Fibroblast of skin of back (primary cell): ENCODE measurements at places on chromosomes 5 and 9.
A peak's percentile ranks its signal among the peaks of the same experiment; 100 is the strongest.

- DNase-seq: no peak
Observed at GRCh38 chr5:76165029-76165428, 81.8 kb downstream of the SV2C start.

GRCh38 chr5:74361406-74362358 is 278.8 kb downstream of the ENC1 start:
- no peak for DNase-seq

DNA sequence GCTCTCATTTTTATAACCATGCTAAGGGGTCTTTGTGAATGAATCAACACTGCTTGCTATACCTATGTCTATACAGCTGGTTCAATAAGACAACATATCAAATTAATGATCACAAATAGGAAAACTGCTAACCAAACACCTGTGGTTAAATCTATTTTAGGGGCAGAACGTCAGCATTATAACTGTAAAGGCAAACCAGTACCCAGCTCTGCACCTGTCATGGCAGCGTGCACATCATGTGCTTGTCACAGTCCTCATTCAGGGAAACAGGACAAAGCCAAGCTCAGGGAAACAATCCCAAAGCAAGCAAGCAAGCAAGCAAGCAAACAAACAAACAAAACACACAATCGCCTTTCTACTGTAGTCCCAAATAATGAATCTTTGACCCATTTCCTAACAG is 277.7 kb upstream of the DAP start:
- no peak for DNase-seq

- peak; percentile 88 for DNase-seq
Observed at GRCh38 chr5:138706655-138707480, 46.4 kb upstream of the CTNNA1 start.

GRCh38 chr9:136104488-136104800 is 9.4 kb upstream of the NACC2 start:
- no peak for DNase-seq

DNA sequence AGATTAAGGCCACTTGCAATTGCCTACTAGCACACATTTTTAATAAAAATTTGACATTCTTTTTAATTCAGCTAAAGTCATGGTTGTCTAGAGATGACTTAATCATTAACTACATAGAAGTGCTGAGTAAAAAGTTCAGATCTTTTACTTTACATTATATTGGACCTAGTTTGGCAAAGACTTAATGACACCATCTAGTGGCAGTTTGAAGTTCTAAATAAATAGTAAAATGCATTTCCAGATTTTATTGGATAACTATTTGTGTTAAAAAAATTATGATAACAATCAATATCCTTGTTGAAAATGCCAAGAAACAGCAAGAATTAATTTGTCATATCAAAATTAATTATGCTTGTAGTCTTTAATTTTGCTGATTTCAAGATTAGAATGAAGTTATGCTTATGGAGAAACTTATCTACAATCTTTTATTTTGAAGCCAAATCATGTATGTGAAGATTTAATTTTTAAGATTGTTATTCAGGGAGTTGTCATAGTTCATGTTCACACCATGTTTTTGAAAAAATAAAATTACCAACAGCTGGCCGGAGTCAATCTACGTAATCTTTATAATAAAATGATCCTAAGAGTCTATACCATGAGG is 69.6 kb upstream of the PJA2 start:
- peak; percentile 30 for DNase-seq

DNA sequence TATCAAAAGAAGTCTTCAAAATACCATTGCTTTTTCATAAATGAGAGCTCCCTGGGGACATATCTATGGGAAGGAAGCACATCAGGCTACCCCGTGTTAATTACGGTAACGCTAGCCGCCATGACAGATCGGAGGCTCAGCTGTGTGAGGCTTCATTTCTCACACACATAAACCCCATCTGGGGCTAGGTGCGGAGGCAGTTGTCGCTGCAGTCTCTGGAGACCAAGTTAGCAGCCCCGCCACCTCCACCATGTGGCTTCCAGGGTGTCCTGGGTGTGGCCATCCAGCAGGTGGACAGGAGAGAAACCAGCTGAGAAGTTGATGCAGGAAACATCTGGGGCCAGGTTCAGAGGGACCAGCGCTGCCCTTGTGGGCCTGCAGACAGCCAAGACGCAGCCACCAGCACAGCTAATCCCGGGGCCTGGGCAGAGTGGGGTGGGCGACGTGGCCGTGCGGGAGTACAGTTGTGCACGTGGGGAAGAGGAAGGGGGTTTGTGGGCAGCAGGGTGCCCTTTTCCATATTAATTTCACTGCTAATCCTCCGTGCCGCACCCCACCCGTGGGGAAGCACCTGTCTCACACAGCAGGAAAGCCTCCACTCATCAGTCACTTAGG is 426.5 kb downstream of the IRX1 start:
- DNase-seq: no peak

GRCh38 chr5:158967541-158967940 is 132.2 kb downstream of the EBF1 start:
- DNase-seq: peak; percentile 84
